Renal pelvis (tissue), 12 donors: ENCODE measurements at places on chromosomes 1 and 21.

GRCh38 chr1:27403065-27403726 is 10.8 kb downstream of the GPR3 start:
- DNase-seq: no peak

DNA sequence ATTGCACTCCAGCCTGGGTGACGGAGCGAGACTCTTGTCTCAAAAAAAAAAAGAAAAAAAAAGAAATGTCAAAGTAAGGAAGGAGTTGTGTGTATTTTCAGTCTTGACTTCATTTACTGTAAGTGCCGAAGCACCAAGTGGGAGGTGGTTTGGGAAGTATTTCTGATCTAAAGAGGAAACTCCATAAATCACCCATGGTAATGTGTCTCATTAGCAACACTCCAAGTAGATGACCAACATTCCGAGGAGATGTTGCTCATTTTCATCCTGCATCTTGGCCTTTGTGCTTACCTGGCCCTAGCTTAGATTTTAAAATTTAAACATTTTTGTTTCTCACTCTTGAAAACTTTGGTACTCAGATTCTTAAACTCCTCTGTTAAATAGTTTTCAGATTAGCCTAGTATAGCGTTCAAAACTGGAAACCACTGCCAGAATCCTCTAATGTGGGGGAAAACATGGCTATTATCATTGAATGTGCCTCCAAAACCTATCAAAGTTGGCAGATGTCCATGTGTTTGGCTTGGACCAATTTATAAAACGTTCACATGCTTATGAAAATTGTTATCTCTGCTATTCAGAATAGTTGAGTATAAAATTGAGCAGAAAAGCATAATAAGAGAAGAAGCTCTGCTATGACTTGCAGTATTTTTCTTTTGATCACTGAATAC is 110.4 kb downstream of the NFIA start:
- no peak for DNase-seq

DNA sequence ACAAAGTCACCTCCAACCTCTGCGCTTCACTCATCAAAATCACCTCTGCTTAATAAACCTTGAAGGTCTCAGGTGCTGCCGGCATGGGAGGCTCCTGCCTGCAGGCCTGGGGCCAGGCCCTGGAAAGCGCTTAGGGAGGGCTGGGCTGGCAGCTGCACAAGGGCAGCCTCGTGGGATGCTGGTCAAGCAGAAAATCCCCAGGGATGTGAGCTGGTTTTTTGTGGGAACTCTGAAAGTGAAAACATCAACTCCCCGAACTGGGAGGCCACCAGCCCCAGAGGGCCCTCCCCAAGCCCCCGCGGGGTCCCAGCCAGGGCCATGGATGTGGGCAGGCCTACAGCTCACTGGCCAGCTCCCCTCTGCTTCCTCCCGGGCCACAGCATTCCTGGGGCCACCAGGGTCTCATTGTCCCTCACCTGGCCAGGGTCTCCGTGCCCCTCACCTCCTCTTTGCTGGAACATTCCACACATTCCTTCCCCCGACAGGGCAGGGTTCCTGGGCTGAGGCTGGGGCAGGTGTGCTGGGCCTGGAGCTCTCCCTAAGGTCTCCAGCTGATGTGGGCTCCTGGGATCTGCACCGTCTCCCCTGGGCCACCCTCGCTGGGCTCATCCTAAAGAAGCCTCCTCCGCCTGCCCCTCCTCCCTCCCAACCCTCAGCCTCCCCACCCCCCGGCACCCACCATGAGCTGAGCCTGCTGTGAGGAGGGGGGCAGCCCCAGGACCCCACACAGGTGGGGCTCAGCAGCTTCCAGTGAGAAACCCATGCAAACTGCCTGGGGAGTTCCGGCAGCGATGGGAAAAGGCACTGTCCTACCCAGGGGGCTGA is 36.0 kb upstream of the POFUT2 start:
- no peak for DNase-seq

- DNase-seq: no peak
These were observed 17.8 kb downstream of the POFUT2 start for GRCh38 chr21:45269861-45270260.

DNA sequence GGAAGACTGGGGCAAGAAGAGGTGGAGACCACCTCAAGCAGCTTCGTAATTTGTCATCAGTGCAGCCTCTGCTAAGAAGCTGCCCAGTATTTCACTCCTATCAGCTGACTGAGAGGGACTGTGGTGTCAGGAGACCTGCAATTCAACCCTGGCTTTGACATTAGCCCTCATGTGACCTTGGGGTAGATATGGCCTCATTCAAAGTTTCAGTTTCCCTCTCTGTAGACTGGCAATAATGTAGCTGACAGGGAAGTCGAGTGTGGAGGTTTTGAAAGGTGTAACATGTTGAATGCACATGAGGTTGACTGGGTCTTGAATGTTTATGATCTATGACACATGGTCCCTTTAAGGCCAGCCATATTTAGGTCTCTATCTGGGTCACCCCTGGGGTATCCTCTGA is 2.2 kb upstream of the SPRR4 start:
- DNase-seq: no peak

DNA sequence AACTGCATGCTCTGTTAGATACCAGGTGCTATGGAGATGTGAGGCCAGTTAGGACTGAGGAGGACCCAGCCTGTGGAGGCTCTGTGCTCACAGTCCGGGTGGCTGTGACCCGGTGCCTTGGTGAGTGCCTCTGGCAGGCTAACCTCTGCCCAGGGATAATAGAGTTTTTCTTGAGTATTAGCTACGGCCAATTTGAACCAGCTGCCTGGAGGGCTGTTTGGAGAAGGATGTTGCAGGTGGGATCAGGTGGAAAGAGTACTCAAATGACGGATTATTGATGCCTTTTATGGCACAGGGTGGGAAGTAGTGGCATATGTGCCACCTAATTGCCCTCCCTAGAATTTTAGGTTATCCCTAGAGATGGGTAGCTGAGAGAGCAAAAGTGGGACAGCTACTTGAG is 182.7 kb downstream of the GRIK3 start:
- no peak for DNase-seq

GRCh38 chr21:42878678-42878992 is 704 bp downstream of the WDR4 start:
- no peak for DNase-seq
